ENCODE measurements at places on chromosomes 1 and 21. TPM values are rescaled to one million over a fixed set of nuclear protein-coding genes. Genes with fewer than 3 reads are reported as not detected.

Gene SPRR1A
- total RNA-seq = not detected

Gene ZNF593
- 23.1 TPM for total RNA-seq

Gene NR5A2
- 0.46 TPM for total RNA-seq

Gene AIDA
- total RNA-seq = 65.4 TPM

Gene LRRC39
- total RNA-seq = 72.7 TPM

Gene SELENBP1
- 60.6 TPM for total RNA-seq

Gene GJA9
- total RNA-seq = not detected

Gene JUN
- total RNA-seq = 49.5 TPM

Gene IL22RA1
- 0.31 TPM for total RNA-seq

Gene DYNLT5
- 1.5 TPM for total RNA-seq

Gene ATG4C
- 7.9 TPM for total RNA-seq

Gene GRIK3
- total RNA-seq = 1.8 TPM

Gene LRRC3
- 1.1 TPM for total RNA-seq

Gene TCHHL1
- total RNA-seq = not detected

Gene CYYR1
- total RNA-seq = 13.2 TPM

Gene SAMD11
- 27.2 TPM for total RNA-seq

Gene C8A
- total RNA-seq = not detected

Gene CLEC20A
- not detected for total RNA-seq

Gene FCRL4
- total RNA-seq = not detected

Gene TLCD4
- total RNA-seq = 80.5 TPM

Gene STYXL2
- 144 TPM for total RNA-seq

Gene SRGAP2C
- total RNA-seq = 24.2 TPM

Gene CELA3A
- total RNA-seq = 0.86 TPM

Gene TESK2
- 4.7 TPM for total RNA-seq

Gene LMOD1
- total RNA-seq = 25.7 TPM

Gene TTC39A
- total RNA-seq = 17.9 TPM

Gene GABRD
- 0.45 TPM for total RNA-seq

Gene NES
- 282 TPM for total RNA-seq

Gene DDAH1
- total RNA-seq = 5.6 TPM

Gene FNDC10
- total RNA-seq = 0.91 TPM

Gene SLC35A3
- 9.5 TPM for total RNA-seq

Gene IFI44
- total RNA-seq = 32.4 TPM

Gene EPHA8
- not detected for total RNA-seq

Gene ADAMTSL4
- 57.0 TPM for total RNA-seq

Gene USP24
- 34.7 TPM for total RNA-seq

Gene DMRTA2
- total RNA-seq = not detected

Gene MYOG
- not detected for total RNA-seq

Gene HNRNPCL1
- not detected for total RNA-seq

Gene AMY2A
- total RNA-seq = not detected

Gene PLA2G2F
- total RNA-seq = not detected

Gene FCGR1A
- total RNA-seq = 2.5 TPM

Gene OR2AK2
- not detected for total RNA-seq

Gene CLCA4
- not detected for total RNA-seq

Gene PYHIN1
- total RNA-seq = 0.66 TPM

Gene PROK1
- total RNA-seq = 0.93 TPM

Gene RHD
- 0.37 TPM for total RNA-seq

Gene WNT3A
- total RNA-seq = not detected

Gene HUNK
- 0.11 TPM for total RNA-seq
